Stimulated activated CD4-positive, alpha-beta T cell treated with anti-CD3 and anti-CD28 coated beads, Interleukin-2, amount 100 ng/mL, for 4 hours (primary cell): ENCODE measurements at places on chromosomes 7 and 10.

DNA sequence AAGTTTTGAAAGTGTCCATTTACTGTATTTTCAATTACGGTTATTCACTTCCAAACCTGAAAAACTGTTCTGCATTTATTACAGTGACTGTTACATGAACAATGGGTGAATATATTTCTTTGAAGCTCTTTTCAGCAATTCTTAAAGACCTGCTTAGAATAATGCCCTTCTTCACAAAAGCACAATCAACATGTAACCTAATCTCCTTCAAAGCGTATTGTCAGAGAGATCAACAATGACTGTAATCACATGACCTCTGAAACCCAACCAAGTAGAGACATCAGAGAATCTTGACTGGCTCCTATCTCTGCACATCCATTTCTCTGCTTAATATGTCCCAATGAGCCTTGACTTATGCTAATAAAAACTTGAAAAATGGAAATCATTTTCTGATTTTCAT lies 126.7 kb downstream of the NRCAM start:
- DNase-seq, result no peak

- peak; percentile 24 for DNase-seq
These were observed 3.2 kb downstream of the ZNF316 start for GRCh38 chr7:6640246-6640721.

GRCh38 chr10:102117391-102118159 lies 2.6 kb downstream of the LDB1 start:
- DNase-seq, result peak; percentile 55

DNA sequence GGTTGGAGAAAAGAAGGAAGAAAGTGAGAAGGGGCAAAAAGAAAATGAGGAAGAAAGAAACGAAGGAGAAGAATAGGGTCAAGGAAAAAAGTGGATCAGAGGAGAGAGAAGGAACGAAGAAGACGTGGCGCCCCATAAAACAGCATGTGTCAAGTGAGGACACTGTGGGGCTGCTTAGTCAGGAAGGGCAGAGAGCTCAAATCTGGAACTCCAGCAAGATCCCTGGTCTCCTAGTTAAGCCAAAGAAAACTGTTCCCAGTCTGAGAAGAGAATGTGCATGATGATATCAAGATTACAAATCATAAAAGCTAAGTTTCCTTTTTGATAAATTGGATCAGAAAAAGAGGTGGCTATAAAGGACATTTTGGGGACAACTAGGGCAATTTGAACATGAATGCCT lies 33.0 kb downstream of the CREB3L2 start:
- DNase-seq, result no peak

DNA sequence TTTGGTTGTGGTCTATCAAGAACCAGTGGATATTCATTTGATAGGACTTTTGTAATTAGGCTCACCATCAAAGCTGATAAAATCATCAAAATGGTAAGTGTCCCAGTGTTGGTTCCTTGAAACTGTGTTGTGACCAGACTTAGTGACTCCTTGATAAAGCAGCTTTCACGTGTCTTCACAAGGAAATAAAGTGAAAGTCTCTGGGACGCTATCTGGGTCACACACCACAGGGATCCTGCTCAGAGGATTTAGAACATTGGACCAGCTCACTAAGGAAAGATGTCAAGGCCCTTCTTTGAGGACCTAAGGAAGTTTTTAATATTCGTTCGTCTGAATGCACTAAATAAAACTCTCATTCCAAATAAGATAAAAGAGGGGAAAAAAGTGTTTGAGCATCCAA lies 193.1 kb downstream of the RNLS start:
- DNase-seq, result no peak

- DNase-seq, result no peak
These were observed 506.7 kb downstream of the DNAJB6 start for GRCh38 chr7:157843336-157844140.

DNA sequence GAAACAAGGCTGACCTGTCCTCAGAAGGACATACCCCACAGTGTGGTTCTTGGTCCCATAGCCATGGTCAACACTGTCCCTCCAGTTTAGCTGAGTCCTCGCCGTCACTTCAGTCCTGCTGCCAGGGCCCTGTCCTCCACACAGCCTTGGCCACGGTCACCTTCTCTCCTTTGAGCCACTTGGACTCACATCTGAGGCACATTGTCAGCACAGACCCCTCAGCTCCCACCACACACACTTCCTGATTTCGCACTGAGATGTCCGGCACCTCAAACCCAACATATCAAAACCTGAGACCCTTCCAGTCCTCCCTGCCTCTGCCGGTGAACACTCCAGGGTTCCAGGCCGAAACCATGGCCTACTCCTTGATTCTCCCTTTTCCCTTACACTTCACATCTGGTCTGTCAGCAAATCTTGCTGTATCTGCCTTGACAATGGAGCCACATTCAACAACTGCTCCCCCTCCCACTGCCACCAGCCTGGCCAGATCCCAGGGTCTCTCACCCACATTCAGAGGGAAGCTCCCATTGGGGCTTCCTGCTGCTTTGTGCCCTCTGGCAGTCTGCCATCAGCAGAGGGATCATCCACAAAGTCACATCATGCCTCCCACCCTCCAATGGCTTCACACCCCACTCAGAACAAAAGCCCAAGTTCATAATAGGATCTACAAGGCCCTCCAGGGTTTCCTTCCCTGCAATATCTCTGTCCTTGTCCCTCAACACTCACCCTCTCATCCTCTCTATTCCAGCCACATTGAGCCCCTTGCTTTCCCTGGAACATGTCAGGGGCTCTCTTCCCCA lies 219.6 kb upstream of the SHH start:
- no peak for DNase-seq

DNA sequence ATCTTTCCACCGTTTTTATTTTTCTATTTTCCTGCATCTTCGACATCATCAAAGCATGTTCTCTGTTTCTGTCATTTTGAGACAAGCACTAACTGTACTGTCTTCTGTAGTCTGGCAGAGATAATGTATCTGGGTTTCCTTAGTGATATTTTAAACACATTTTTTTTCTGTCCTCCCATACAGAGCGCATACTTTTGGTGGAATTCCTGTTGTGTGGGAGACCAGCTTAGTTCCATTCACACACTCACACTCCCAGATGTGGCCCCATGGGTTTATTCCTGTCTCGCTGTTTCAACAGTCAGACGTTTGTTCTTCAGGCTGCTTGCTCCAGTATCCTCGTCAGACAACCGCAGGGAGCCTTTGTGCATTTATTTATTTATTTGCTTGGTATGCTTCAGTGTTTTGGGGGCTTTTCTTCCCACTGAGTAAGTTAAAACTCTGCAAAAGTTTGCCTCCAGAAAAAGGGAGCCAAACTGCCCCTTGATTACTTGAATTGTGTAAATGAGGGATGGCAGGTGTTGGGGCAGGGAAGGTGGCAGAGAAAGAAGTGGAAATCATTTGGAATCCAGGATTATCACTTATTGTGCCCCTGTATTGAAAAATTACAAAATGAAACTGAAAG lies 456.8 kb upstream of the KLF6 start:
- DNase-seq, result no peak

DNA sequence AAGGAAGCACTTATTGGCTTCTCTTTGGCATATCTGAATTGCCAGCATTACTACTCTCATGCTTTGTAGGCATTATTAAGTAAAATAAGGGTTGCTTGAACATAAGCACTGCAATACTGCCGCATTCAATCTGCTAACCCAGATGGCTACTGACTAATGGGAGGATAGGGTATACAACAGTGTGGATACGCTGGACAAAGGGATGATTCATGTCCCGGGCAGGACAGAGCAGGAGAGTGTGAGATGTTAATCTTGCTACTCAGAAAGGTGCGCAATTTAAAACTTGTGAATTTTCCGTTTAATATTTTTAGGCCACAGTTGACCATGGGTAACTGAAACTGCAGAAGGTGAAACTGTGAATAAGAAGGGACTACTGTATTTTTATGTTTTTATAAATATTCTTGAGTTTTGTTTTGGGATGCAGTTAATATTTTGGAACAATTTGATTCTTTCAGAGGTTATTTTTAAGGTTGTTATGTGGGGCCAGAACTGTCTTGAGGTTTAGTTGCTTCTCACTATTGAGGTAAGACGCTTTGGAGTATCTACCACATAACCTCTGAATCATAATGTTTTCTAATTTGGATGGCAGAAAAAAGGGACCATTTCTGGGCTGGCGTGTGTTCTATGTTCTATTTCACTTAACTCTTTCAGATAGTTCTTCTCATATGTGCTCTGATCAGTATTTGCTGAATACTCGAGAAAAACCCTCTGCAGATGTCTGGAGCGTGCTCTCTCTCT lies 75.7 kb upstream of the SYPL1 start:
- DNase-seq, result no peak

GRCh38 chr7:100148559-100149328 lies at the start of gene LAMTOR4:
Gene LAMTOR4, plus strand, starts transcription at chr7:100148918. Its CDS starts 55 bp downstream, at chr7:100148973.
- DNase-seq, result peak; percentile 98

- no peak for DNase-seq
These were observed 36.3 kb upstream of the TOMM7 start for GRCh38 chr7:22858640-22859561.

DNA sequence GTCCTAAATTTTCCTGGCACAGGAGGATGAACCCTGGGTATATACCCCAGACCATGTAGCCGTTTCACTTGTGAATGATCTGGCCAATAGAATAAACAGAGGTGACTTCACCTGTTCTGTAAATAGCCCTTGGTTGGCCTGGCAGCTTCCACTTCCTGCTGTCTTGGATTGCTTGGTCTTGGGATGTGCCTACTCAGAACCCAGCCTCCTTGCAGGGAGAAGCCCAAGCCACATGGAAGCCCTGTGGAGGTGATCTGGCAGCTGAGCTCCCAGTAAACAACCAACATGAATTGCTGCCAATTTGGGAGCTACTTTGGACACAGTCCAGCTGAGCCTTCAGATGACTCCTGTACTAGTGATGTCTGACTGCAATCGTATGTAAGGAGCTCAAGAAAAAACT lies 4.8 kb upstream of the RAPGEF5 start:
- no peak for DNase-seq

DNA sequence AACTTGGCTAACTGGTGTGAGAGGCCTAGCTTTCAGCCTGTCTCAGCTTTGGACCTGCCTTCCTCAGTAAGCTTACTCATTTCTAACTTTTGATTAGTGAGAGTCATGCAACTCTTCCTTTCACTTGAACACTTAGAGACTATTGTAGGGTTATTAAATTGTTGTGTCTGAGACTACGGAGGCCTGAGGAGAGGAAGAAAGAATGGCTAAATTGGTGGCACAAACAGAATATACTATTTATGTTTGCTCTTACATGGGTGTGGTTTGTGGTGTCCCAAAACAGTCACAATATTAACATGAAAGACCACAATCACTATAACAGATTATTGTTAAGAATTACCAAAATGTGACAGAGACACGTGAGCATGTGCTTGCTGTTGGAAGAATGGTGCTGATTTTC lies 82.1 kb downstream of the TRIM24 start:
- no peak for DNase-seq

DNA sequence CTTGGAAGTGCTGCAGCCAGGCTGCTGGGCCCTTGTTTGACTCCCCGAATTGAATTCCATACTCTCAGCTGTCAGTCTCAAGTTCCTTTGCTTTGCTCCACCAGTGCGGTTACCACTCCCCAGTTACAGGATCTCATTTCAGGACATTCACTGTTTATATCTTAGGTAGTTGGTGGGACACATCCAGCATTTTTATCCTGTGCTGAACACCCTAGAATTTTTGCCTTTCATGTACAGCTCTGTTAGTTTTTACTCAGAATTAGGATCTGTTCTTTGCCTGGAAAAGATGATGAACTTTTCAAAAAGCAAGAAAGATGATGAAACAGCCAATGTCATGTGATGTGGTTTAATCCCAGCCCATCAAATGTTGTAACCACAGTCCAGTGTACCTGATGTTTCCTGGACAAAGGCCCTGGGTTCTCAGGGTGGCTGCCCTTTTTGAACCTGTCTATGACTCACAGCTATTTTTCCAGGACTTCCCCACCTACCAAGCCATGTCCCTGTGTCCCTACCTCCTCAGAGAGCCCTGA lies 149.7 kb downstream of the NOC3L start:
- DNase-seq, result no peak

DNA sequence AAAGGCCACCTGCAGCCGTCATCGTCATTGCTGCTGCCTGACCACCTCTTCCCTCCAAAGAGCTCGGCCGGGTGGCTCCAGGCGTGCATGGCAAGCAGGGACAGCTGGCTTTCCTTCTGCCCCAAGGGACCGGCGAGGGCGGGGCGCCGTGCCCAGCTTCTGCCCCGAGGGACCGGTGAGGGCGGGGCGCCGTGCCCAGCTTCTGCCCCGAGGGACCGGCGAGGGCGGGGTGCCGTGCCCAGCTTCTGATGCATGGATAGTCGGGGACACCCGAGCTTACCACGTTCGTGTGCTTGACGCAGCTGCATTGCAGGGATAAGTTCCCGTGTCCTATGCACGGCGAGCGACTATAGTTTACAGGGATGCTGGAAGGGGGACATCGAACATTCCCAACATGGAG lies 27.0 kb downstream of the CFAP46 start:
- DNase-seq, result no peak

- peak; percentile 25 for DNase-seq
These were observed at the start of gene NUDT13 for GRCh38 chr10:73110345-73110849. Gene NUDT13, plus strand, starts transcription at chr10:73110455. Its CDS starts 3,911 bp downstream, at chr10:73114366.

GRCh38 chr10:71790749-71791440 lies 17.6 kb upstream of the VSIR start:
- DNase-seq, result no peak

DNA sequence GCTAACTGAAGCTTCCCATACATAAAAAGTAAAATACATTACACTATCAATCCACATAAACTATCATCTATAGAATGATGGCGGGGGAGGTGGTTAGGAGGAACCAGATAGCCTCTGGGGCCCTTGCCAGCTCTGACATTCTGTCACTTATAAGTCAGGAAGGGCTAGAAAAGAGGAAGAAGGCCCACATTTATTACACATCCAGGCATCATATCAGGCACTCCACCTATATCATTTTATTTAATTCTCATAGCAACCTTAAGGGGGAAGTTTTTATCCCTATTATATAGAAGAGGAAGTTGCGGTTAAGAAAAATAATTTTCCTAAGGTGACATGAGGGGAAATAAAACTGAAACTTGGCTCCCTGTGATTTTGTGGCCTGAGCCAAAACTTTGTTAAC lies 29.9 kb downstream of the HEPACAM2 start:
- no peak for DNase-seq

- DNase-seq, result no peak
These were observed 423.8 kb downstream of the ARL4A start for GRCh38 chr7:13111230-13111629.

DNA sequence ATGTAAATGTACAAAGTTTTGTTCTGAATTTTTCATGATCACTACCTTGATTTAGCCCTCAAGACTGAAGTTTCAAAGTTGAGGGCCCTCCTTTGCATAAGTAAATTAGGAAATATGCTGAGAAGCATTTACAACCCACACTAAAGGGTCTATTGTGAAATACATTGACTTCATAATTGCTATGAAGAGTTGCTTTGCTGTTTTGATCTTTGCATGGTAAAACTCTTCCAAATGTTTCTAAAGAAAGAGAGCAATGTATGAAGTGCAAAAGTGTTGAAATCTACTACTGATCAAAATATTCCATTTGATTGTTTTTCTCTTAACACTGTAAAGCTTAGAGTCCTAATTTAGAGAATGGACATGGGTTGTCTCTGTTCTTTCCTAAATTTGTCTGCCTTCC lies 77.2 kb downstream of the C7orf25 start:
- no peak for DNase-seq

- DNase-seq, result no peak
These were observed 229.9 kb downstream of the RPS24 start for GRCh38 chr10:78263521-78263988.
